Articular chondrocyte of knee joint (primary cell): ENCODE measurements at places on chromosomes 2 and 18. TPM values are rescaled to one million over a fixed set of nuclear protein-coding genes. Genes with fewer than 3 reads are reported as not detected.

The ITPRID2 gene
- total RNA-seq, result 328 and 340 TPM in 2 replicates

The SF3B6 gene
- 121 and 138 TPM in 2 replicates for total RNA-seq

The GPR45 gene
- total RNA-seq, result not detected in 2 replicates

The HOXD3 gene
- 3.7 and 6.4 TPM in 2 replicates for total RNA-seq

The CWC22 gene
- 35.7 and 45.7 TPM in 2 replicates for total RNA-seq

The NYAP2 gene
- not detected in 2 replicates for total RNA-seq
